ENCODE measurements at places on chromosomes 3 and 15.

GRCh38 chr3:18236726-18237125 is 188.4 kb downstream of the SATB1 start:
- no peak for DNase-seq

- DNase-seq = no peak
Measured at GRCh38 chr15:82742134-82742533, 32.5 kb upstream of the AP3B2 start.

- no peak for DNase-seq
Measured at GRCh38 chr3:160720123-160720746, 35.8 kb upstream of the PPM1L start.

GRCh38 chr15:25784876-25785640 is 78.1 kb downstream of the ATP10A start:
- no peak for DNase-seq

GRCh38 chr3:150300388-150300787 is 107.7 kb upstream of the TSC22D2 start:
- DNase-seq = no peak

Measured in NCI-H1092 (cell line).